ENCODE measurements at places on chromosomes 12 and 14.

DNA sequence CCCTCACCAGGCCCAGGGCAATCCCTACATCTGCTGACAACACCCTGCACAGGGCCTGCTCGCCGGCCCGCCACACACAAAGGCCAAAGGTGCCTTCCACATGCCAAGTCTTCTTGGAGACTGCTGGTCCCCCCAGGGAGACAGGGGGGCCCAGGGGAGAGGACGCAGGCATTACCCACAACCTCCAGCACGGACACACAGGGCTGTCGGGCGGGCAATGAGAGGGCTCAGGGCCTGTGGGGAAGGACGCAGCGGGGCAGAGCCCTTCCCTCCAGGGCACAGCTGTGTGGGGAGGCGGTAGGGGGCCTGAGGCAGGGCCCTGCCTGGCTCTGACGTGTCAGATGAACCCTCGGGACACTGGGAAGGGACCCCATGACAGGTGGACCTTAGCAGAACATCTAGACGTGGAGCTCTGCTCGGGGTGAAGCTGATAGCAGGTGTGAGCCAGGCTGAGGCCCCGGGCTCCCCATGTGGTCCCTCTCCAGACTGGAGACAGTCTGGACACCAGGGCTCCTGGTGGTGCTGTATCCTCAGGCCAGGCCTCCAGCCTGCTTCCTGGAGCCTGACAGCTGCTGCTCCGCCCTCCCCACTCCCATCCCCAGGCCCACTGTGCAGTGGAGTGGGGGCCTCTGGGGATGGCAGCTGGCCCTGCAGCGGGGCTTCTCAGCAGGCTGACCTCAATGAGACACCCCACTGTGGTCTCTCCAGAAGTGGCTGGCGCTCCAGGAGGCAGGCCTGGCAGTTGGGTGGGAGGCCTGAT, 31.6 kb upstream of the NUDT14 start:
- no peak for DNase-seq

GRCh38 chr14:53743371-53743770, 213.3 kb downstream of the BMP4 start:
- no peak for DNase-seq

DNA sequence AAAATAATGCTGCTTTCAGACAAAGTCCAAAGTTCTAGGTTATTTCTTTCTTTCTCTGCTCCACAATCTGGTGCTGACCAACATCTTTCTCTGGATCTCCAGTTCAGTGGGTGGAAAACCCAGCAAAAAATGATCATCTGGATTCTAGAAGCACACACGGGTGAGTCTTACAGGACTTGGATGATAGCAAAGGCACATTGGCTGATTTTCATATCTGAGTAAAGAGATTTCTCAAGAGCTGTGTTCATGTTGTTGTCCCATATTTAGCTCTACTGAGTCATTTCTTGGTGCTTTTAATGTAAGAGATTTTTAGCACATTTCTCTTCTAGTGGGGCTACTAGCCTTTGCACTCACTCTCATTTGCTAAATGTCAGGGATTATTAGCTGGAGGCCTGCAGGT, 336.7 kb downstream of the GALC start:
- DNase-seq, result no peak

- no peak for DNase-seq
These were observed 21.4 kb downstream of the B4GALNT3 start for GRCh38 chr12:480831-481816.

GRCh38 chr12:72203764-72204335, 68.3 kb upstream of the TRHDE start:
- DNase-seq, result no peak

DNA sequence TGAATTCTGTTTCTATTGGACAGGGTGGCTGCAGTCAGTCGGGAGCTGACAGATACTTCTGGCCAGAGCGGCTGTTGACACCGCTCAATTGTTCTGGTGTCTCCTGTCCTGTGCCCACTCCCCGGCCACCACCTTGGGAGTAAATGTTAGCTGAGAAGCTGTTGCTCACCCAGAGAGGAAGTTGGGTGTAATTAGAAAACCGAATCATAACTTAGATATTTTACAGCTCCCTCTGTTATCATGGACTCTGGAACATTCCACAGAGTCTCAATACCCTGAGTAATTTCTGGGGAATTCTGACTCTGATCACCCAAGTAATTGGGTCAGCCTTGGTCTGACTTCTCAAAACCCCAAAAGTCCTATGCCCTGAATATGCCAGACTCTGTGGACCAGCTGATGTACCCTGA, 58.3 kb upstream of the RFLNA start:
- no peak for DNase-seq

GRCh38 chr12:5308216-5308615, 123.7 kb upstream of the NTF3 start:
- DNase-seq, result no peak

All from dermis microvascular lymphatic vessel endothelial cell (primary cell).